ENCODE measurements at places on chromosomes 12 and 14.

DNA sequence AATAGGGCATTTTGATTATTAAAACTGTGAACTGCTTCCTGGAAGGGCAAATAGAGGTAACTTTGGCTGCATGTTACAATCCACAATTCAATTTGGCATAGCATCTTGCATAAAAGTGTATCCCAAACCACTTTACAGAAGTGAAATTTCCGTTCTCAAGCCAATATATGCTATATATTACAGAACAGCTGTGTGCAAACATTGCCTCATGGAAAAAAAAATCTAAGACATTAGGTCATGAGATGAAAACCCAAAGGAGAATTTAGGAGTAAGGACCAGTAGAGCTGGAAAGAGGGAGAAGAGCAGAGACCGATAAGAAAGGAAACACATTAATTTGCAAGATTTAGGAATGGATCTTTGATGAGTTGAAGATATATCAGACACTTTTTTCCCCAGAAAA lies 239.2 kb downstream of the PAX9 start:
- no peak for DNase-seq

DNA sequence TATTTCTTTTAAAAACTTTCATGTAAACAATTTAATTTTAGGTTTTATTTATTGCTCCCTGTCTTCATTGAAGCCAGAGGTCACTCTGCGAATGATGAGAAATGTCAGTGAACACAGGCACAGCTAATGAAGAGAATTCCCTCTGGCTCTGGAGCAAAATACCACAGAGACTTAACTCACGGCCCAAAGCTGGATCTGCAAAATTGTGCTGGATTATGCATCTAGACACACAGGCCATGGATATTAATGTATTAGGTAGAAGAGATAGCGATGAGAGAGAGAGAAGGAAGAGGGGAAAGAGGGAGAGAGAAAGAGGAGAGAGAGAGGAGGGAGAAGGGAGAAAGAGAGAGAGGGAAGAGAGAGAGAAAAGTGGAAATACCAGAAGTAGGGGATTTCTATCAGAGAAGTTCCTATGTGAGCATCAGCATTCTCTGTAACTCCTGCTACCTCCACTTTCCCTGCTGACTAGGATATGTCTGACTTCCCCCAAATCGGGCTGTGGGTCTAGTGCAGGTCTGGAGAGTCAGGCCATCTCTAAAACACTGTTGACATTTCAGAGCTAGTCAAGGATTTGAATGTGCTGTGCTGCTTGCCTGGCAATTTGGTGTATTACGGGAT lies 3.7 kb downstream of the ARHGDIB start:
- no peak for DNase-seq

GRCh38 chr14:104158827-104159798 lies 20.7 kb downstream of the KIF26A start:
- DNase-seq = no peak

DNA sequence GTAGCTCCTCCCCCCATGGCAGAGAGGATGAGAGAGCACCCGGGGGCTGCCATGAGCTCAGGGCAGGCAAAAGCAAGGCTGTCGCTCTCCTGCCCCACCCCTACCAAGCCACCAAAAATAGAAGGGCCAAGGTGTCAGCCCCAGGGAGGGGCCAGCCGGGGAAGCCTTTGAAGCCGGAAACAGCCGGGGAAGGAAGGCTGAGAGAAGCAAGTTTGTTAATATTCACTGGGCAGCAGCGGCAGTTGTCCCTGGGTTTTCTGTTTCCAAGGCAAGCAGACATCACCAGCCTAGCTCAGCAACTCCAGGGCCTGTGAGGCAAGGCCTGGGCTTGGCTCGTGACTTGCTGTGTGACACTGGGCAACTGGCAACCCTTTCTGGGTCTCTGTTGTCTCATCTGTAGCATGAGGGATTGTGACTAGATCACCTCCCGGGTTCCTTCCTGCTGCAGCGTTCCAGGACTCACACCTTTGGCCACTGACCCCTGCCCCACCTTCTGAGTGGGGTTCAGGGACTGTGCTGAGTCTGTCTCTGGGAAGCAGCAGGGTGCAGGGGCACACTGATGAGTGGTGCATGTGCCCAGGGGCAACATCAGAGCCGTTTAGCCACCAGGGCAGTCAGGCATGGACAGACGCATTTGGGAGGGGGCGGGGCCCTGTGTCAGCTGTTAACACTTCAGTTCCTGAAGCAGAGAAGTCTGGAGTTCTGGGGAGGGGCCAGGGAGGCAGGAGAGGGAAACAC lies 24.3 kb downstream of the SYNDIG1L start:
- DNase-seq = peak; percentile 83

GRCh38 chr14:35471803-35472202 lies 62.2 kb upstream of the INSM2 start:
- no peak for DNase-seq

- no peak for DNase-seq
Observed at GRCh38 chr12:125878483-125878882, 813.2 kb downstream of the AACS start.

DNA sequence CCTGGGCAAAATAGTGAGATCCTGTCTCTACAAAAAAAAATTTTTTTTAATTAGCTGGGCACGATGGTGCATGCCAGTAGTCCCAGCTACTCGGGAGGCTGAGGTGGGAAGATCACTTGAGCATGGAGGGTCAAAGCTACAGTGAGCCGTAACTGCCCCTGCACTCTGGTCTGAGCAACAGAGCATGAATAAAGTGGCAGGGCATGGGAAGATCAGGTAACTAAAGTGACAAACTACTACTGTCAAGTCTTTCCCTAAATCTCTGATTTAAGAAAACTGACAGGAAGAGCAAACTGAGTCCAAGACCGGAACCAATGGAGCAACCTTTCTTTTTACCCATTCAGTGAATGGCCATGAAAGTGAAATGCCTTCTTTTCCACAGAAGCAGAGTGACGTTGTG lies 10.8 kb downstream of the DCAF5 start:
- DNase-seq = no peak

GRCh38 chr12:117914686-117915085 lies 54.1 kb downstream of the KSR2 start:
- no peak for DNase-seq

DNA sequence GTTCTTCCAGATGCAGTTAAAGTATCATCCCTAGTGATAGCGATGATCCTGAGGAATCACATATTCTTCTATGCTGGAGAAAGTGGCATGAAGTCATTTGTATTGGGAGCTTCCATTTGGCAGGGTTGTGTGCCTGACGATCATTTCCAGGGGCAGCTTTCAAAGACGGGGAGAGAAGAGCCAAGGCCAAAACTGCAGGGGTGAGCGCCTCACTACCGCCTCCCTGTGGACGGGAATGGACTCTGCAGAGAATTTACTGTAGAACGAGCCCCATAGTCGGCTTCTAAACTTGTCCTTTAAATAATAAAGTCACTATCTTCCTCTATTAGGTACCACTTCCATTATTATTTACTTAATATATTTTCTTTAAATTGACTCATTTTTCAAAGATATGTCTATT lies 555.9 kb upstream of the TMEM132C start:
- DNase-seq = no peak

DNA sequence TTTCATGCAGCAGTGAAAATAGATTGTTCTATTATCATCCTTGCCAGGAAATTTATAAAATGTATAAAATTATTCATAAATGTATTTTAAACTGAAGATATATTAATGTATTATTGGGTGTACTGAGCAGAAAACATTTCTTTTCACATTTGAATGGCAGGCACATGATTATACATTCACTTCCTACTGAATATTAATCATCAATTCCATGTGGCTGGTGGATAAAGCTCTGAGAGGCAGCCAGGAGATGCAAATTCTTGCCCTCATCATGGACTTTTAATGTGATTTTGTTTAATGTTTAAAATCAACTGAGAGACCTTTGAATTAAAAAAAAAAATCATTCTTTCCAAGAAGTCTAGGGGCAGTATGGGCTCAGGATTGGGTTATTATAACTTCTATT lies 40.8 kb downstream of the ANO6 start:
- DNase-seq = no peak

- DNase-seq = no peak
Observed at GRCh38 chr14:54166049-54166950, 209.7 kb upstream of the BMP4 start.

DNA sequence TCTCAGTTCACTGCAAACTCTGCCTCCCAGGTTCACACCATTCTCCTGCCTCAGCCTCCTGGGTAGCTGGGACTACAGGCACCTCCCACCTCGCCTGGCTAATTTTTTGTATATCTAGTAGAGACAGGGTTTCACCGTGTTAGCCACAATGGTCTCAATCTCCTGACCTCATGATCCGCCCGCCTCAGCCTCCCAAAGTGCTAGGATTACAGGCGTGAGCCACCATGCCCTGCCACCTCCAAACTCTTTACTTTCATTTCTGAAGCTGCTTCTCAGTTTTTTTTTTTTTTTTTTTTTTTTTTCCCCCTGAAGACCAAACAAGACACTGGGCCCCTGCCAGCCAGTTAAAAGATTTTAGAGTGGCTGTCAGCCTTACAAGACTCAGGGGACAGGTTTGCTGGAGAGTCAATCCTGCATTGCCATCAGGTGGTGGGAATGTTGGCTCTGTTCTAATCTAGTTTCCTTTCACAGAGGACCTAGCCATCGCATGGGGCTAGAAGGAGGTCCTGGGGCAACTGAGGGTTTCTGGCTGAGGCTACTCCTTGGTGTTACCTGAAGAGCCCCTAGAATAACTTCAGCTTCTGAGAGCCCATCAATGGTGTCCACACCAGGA lies 37.4 kb upstream of the HIGD1C start:
- DNase-seq = no peak

GRCh38 chr12:20426191-20426590 lies 57.9 kb downstream of the PDE3A start:
- DNase-seq = no peak

DNA sequence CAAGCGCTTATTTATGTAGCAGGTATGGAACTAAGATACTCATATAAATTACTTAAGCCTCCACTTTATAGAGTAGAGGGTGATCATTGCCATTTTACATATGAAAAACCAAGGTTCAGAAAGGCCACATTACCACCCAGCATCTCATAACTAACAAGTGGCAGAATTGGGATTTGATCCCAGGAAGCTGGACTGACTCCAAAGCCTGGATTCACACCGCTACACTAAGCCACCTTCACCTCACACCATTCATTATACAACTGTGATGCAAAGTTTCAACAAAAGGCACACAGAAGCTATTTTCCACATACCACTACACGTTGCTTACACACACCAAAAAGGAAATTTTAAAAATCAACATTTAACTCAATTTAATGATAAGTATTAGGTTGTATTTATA lies 370.6 kb downstream of the FUT8 start:
- DNase-seq = no peak

DNA sequence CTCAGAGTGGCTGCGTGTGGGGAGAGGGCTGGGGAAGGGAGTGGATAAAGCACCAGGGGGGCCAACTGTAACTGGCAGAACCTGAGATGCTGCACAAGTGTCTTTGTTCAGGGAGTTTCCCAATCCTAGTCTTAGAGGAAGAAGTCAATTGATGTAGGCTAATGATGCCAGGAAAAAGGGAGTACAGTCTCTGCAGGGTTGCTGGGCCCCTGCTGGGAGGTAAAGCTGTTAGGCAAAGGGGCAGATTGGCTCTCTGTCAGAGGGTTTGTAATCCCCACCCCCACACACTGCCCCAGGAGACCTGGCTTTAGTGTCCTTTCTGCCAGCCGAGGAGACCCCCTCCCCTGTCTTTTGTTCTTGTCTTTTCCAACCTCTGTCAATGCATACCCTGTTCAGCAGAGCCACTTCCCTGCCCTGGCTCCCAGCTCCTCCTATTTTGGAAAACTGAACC lies 178.4 kb downstream of the KCNA5 start:
- DNase-seq = no peak

GRCh38 chr14:61753631-61754030 lies 8.6 kb upstream of the SNAPC1 start:
- no peak for DNase-seq

GRCh38 chr14:52314595-52315354 lies 663 bp downstream of the PTGER2 start:
- DNase-seq = peak; percentile 61

DNA sequence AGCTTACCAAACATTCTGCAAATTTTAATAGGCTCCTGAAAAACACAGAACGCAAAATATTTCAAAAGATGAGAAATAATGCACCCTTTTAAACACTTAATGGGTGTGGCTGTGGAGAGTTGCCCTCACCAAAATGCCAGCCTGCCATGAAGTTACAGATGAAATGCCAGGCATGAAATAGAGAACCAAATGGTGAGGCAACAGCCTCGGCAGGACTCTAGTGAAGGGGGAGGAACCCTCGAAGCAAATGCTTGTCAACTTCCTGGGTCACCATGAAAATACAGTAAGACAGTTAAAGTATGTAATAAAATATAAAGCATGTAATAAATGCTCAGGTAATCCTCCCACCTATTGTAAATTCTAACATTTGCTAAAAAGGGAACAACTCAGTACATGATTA lies 24.1 kb downstream of the DUSP16 start:
- no peak for DNase-seq

GRCh38 chr14:99737451-99737951 lies 53.4 kb downstream of the CYP46A1 start:
- DNase-seq = no peak

GRCh38 chr12:121769831-121770301 lies 23.6 kb downstream of the RHOF start:
- no peak for DNase-seq

- DNase-seq = peak; percentile 0
Observed at GRCh38 chr12:18158774-18159557, 69.0 kb upstream of the RERGL start.

- no peak for DNase-seq
Observed at GRCh38 chr12:31008241-31008761, 65.4 kb upstream of the DDX11 start.

GRCh38 chr14:93234798-93235197 lies 27.7 kb downstream of the UBR7 start:
- no peak for DNase-seq

GRCh38 chr12:93808169-93808899 lies 131.2 kb downstream of the CRADD start:
- no peak for DNase-seq

DNA sequence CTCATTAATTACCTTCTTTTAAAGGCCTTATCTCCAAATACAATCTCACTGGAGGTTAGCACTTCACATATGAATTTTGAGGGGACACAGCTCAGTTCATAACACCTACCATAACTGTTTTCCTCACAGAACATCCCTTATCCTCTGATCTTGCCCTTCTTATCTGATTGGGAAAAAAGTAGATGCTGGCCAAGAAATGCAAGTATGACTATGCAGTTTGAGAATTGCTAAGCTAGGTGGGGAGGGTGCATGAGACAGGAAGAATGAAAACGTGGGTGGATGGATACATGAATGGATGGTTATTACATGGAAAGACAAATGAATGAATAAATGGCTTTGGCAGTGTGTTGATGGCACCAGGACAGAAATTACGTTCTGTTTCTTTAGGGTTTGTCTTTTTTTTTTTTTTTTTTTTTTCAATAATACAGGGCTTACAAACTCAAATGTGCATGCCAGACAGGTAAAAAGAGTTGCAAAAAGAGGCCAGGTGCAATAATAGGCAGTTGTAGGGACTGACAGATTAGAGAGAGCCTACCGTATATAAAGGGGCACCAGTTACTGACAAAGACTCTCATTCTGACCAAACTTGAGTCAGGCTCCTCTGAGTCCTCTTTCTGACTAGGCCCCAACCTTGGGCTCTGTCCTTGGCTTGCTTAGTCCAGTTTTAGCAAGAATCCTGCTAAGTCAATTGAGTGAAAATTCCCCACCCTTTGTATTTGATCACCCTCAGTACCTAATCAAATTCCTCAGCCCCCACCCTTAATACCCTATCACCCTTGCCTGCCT lies 304.9 kb downstream of the ZFP36L1 start:
- DNase-seq = no peak

GRCh38 chr14:53670701-53671100 lies 285.9 kb downstream of the BMP4 start:
- no peak for DNase-seq

- DNase-seq = no peak
Observed at GRCh38 chr12:67254372-67255026, 14.7 kb upstream of the CAND1 start.

GRCh38 chr12:113161415-113162016 lies 12.0 kb downstream of the CFAP73 start:
- no peak for DNase-seq
